ENCODE measurements at places on chromosomes 6 and 20. TPM values are rescaled to one million over a fixed set of nuclear protein-coding genes. Genes with fewer than 3 reads are reported as not detected.

DNA sequence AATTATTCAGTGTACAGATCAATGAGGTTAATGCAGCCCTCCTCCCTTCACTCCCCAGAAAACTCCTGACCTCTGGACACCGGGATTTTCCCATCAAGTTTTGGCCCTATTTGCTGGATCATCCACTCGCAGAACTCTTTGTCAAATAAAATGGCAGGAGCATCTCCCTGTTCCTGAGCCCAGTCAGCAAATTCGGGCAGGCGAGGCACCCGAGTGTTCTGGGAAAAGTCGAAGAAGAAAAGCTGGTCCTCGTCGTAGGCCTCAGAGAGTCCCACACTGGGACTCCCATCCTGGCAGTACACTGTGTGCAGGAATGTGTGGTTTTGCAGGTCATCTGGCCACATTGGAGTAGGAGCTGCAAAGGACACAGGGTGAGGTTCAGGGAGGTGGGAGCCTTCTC lies 2.4 kb downstream of the HLA-DMA start:
- no peak for DNase-seq

DNA sequence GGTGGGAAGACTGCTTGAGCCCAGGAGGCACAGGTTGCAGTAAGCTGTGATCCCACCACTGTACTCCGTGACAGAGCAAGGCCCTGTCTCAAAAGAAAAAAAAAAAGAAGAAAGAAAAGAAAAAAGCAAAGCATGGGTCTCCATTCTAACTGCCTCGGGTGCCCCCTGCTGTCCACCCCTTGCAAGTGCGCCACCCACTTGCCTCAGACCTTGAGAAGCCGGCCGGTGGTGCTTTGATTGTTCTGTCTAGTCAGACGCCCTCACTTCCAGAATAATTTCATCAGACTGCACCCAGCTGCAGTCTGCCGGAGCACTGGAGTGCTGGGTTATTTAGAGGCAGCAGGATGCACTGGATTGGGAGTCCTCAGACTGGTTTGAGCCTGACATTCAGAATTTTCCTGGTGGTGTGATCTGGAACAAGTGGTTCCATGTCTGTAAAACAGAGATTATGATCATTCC lies 17.6 kb upstream of the TM9SF4 start:
- DNase-seq, result peak; percentile 91

DNA sequence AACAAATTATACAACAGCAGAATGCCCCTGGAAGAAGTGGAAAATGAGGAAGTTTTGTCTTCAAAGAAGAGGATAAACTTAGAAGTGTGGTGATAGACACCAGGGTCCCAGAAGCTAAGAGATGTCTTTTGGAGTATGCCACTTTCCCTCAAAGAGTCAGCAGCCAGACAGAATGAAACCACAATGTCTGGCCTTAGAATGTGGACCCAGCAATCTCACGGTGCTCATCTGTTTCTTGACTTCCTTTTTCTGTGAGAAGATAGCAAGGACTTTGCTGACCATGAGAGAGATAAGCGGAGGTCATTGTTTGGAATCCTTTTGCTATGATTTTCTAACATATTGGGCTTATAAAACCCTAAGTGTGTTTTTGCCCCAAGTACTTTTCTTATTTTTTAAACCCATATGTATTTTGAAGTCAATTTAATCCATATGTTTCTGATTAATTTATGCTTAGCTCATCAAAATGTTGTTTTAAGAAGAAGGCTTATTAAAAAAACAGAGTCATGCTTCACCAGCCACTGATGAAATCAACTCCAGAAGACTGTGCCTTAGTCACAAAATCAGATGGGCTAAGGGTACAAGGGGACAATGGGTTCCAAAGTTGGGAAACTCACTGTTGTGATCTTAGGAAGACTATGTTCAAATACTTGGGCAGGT lies 451.2 kb upstream of the JAG1 start:
- DNase-seq, result no peak

The NKAIN4 gene
- total RNA-seq, result 6.0 TPM

DNA sequence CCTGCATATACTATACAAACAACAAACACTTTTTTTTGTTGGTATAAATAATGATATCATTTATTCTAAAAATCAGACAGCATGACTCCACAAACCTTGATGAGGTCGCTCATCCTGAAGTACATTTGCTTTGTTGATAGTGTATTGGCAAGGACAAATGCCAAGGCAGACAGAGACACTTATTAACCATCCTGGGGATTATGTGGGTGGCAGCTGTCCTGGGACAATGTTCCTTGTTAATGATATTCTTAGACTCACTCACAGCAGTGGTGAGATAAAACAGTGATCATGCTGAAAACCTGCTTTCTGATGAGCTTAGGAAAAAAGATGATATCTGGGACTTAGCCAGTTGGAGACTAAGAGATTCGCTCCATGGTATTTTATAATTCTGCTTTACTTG lies 85.4 kb upstream of the OGFRL1 start:
- DNase-seq, result no peak

The SLC35D3 gene
- not detected for total RNA-seq

GRCh38 chr20:8720089-8720488 lies 348.8 kb upstream of the PLCB4 start:
- no peak for DNase-seq

- peak; percentile 85 for DNase-seq
Observed at GRCh38 chr6:36350681-36351571, 14.2 kb upstream of the BNIP5 start.

- DNase-seq, result peak; percentile 49
Observed at GRCh38 chr6:149779644-149779963, 30.1 kb downstream of the PCMT1 start.

GRCh38 chr6:116218172-116218633 lies 35.7 kb downstream of the TSPYL4 start:
- DNase-seq, result no peak

DNA sequence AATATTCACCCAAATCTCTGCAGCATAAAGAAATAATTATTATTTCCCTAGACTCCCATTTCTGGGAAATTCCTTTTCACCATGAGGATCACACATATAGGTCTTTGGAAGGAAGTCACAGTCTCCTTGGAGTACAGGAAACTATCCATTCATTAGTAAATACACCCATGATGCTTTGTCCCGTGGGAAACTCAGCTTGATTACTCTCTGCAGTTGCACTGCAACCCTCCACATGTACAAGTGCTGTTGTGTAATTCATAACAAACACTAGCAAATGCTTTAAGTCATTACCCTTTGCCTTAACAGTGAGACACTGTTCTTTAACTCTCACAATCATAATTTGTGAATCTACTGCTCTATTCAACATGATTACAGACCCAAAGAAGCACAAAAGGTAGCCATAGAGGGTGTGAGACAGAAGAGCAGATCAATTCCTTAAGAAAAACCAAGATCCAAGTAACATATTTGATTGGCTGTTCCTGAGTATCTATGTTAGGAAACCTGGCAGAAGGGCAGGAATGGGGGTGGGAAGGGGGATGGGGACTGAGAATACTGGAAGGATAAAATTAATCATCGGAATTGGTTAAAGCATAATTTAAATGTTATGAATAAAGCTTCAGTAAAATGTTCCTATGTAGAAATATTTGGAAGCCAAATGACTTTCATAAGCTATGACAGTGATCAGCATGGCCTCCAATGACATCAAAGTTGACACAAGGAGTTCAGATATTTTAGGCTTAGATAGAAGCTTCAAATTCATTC lies 268.0 kb downstream of the HACE1 start:
- no peak for DNase-seq

The DDO gene
- total RNA-seq, result 0.24 TPM

- DNase-seq, result no peak
Observed at GRCh38 chr6:110514818-110515217, 38.4 kb upstream of the SLC22A16 start.

The CNR1 gene
- total RNA-seq, result 4.9 TPM

- DNase-seq, result no peak
Observed at GRCh38 chr6:29528988-29529560, 30.5 kb downstream of the UBD start.

The DZANK1 gene
- total RNA-seq, result 10.2 TPM

DNA sequence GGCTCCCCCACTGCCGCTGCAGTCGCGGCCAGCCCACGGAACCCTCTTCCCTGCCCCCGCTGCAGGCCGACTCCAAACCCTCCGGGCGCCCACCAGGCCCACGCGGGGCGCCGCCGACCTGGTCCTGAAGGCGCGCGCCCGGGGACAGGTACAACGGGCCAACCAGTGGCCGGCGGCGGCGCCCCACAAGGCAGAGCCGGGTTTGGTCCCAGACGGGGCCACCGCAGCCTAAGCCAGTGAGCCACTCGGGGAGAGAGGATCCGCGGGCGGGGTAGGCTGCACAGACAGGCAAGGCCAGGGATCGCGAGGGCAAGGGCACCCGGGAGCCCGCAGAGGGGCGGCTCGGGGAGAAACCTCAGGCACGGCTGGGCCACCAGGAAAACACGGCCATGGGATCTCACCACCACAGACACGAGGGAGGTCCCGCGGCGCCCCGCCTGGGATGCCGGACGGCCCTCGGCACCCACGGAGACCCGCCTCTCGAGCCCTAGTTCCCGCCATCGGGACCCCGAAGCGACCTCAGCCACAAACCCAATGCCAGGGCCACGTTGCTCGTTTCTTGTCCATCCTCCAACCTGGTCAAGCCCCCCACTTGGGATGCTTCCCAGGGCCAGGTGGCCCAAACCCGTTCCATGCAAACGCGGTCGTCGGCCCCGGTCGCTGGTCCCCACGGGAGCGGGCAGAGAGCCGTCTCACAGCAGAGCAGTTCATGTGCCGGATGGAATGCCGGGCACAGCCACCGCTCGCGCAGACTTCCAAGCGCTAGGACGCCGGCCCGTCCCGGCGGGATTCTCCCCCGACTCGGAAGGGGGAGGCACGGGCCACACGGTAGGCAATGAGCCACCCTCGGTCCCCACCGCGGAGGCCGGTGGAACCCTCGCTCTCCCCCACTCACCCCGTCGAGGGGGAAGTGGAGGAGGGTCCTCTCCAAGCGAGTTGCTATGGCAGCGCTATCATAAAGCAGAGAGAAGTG lies 1956.6 kb upstream of the DEFB115 start:
- no peak for DNase-seq

DNA sequence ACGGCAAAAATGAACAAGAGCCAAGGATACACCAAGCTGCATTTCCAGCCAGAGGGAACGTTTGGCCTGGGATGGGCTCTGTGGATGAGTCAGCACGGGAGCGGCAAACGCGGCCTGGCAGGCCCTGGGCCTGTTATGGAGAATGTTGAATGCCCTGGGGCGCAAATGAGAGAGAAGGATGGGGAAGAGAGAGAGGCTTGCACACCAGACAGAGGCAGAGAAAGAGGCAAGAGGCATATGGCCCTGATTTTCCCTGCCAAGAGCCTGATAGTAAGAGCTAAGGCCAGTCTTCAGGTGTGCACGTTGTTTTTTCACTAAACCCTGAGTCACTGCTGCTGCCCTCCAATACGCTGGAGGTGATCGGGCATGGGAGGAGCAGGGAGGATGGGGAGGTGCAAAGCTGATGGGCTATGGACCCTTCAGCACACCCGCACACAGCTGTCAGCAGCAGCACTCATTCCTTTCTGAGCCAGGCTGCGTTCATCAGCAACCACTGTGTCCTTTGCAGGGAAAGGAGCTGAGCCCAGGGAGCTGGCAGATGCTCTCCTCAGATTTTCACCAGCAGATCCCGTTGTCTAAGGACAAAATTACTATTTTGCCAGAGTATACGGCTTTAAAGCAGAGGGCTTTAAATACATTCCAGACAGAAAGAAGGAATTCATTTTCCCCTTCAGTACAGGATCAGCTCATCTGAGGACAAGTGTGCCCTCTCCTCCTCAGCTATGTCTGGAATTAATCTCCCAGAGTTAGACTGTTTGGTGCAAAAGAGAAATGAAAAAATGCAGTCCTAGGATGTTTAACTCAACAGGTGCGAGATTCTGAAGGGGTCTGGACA lies 61.7 kb upstream of the SLC22A23 start:
- DNase-seq, result no peak

The SLC22A23 gene
- 14.9 TPM for total RNA-seq

- DNase-seq, result no peak
Observed at GRCh38 chr6:42142118-42142835, at the start of gene C6orf132. Gene C6orf132, minus strand, starts transcription at chr6:42142620. Its CDS starts 176 bp downstream, at chr6:42142444.

The TOMM6 gene
- 168 TPM for total RNA-seq

- DNase-seq, result no peak
Observed at GRCh38 chr20:50099565-50099991, 13.4 kb downstream of the UBE2V1 start.

The WFDC8 gene
- total RNA-seq, result not detected

The NHLRC1 gene
- 3.8 TPM for total RNA-seq

DNA sequence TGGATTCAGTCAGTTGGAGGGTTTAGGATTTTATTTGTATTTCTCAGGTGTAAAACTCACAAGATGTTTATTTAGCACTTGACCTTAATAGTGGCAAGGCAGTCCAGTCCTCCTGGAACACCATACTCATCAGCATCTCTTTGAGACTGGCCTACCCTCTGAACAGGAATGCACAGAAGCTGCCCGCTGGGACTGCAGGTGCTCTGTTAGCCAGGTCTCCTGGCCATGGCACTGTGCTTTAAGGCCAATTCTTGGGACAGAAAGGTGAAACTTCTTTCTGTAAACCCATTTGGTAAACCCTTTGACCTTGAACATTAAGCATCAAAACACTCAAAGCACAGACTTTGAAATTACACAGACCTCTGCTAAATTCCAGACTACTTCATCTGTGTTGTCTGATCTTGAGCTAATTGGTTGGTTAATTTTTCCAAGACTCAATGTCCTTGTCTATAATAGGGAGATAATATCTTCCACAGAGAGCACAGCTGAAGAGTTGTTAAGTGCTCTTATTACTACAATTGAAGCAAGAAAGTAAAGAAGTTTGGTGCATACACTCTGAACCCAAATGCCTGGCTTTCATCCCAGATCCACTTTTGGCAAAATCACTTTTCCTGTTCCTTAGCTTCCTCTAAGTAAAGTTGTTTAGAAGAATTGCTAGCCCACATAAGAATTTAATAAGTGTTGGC lies 54.9 kb upstream of the NT5E start:
- no peak for DNase-seq

The SPEF1 gene
- total RNA-seq, result 12.1 TPM
